ENCODE measurements at places on chromosomes 5 and 9. TPM values are rescaled to one million over a fixed set of nuclear protein-coding genes. Genes with fewer than 3 reads are reported as not detected.

The MTAP gene
- 45.5 TPM for total RNA-seq

The PPP2R2B gene
- total RNA-seq = 3.9 TPM

GRCh38 chr9:671997-672396 lies 169.5 kb upstream of the DMRT1 start:
- no peaks in the 10 kb centered on the region for H3K27me3 ChIP-seq

The IL9 gene
- total RNA-seq = not detected
